NCI-H2081 treated with DMSO at 0.1 percent for 48 hours (cell line): ENCODE measurements at places on chromosomes 2 and 18.

DNA sequence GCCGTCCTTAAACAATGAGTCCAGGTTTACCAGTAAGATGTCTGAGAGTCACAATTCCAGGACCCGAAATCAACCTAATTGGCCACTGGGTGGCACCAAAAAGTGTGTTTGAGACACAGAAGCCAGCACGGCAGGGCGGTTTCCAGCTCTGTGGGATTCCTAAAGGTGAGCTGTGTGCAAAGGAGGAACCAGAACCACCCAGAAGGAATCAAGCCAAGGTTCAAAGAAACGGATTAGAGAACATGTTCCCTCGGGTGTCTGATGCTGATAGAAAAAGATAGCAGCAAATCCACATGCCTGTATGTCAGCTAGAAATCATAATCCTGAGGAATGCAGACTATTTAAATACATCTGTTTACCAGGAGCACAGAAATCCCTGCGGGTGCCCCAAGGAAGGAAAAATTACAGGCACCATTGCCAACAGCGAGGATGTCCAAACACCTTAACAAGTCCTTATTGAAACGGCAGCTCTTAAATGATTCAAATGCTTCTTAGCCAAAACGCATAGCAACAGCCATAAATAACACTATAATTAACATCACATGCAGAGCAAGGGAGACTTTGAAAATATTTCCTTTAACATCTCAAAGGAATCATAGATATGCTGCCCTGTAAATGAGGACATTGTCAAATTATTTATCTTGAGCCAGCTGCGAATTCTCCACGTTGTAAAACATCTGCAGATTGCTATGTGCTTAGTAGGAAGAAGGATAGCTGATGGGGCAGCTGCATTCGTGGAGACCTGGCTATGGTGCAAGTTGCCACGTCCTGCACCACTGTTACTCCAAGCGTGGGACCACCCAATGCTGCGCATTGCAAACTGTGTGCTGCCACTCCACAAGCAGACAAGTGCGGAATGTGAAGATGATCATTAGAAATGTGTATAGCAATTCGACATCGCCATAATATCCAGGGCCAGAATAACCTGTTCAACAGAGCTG, 318.7 kb upstream of the NCKAP5 start:
- peak; percentile 31 for DNase-seq

- DNase-seq, result no peak
Observed at GRCh38 chr18:13541621-13542519, 184.5 kb downstream of the FAM210A start.

DNA sequence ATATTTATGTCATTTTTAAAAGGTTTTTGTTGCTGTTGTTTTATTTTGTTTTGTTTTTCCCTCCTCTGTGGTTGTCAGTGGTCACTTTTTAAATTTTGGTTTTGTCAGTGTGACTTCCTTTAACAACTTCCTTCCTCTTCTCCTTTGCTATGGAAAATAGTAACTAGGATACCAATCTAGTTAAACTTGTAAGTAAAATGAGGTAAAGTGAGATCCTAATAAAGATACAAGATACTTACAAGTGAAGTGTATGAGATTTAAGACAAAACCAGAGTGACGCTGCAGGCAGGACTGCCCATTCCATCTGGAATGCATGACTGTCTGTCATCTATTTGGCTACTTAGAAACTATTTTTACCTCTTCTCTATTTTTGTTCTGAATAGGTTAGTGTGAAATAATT, 30.6 kb upstream of the CREB1 start:
- no peak for DNase-seq

DNA sequence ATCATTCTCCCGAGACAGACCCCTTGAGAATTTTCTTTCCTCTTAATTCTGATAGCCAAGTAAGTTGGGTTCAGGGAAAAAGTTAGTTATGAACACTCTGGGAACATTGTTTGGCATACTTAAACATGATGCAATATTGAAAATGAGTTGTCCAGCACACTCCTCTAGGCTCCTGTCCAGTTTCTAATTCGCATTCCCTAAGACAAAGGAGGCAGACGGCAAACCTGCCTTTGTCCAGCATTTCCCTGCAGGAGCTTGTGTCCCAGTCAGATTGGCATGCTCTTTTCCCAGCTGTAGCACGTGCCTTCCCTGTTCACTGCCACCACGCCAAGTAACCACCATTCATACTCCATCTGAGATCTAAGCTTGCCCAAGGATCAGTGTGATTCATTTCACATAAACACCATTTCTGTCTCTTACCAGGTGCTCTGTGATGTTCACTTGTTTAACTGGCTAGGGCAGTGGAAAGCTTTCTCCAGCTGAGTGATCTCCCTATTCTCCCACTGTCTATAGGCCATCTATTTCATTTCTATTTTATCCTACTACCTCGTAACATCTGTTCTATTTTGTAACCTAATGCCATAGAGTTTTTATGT, 150.0 kb upstream of the EPB41L3 start:
- DNase-seq, result no peak

DNA sequence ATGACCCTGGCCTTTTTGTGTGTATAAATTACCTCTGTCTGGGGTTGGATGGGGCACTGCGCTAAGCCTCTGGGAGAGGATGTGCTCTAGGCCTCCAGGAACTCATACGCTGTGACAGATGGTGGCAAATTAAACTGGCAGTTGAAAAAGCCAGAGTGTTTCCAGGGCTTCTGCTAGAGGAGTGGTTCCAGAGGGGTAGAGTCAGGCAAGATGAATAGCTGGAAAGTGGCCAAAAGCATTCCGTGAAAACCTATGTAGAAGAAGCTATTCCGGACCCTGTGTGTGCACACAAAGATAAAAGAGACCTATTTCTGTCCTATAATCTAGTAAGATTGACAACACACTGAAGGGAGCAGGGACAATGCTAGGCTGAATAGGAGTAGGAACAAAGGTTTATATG, 84.8 kb downstream of the ACTR3 start:
- no peak for DNase-seq

- DNase-seq, result no peak
Observed at GRCh38 chr18:56910967-56911366, 235.9 kb upstream of the BOD1L2 start.

DNA sequence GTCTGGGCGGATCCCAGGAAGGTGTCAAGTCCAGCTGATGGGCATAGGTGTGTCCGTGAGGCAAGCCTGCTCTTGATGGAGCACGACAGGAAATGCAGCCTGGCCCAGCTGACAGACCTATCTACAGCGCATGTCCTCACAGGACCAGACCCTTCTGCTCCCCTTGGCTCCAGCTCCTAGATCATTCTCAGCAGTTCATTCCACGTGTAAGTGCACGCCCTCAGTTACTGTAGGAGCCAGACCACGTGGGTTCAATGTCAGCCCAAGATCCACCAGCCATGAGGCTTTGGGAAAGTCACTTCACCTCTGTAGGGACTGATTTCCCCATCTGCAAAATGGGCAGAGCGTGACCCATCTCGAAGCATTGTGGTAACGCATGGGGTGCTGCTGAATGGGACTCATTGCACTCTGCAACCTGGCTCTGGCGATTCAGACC, 47.8 kb downstream of the TMEM17 start:
- DNase-seq, result no peak

DNA sequence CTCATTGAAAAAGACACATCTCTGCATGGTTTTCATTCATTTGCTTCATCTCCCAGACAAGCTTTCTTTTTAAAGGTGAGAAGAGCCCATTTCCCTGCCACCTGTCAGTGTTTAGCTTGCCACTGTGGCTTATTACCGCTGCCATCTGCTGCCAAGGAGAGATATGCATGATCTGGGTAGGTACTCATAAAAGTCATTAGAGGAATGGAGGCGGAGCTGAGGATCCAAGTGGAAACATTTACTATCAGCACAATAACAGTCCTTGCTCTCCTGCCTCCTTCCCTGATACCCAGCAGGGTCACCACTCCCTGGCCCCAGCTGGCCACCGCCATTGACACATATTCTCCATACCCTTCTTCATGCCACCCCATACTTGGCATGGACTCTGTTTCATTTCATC, 390.4 kb downstream of the TSN start:
- no peak for DNase-seq

DNA sequence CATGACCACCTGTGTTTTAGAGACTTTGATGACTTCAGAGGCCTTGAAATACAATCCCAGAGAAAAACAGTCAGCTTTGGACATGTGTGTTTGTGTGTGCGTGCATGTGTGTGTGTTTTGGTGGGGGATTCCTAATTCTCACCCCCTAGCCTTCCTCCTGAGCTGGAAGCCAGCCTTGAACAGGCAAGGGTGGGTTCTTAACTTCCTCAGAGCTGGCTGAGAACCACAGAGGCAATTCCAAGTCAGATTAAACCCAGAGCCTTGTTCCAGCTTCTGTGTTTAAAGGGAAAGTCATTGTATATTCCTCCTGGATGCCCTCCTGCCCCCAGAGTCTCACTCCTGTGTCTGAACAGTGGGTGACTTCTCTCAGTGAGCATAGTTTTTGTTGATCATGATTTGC, 45.2 kb upstream of the MGAT4A start:
- DNase-seq, result no peak

- no peak for DNase-seq
Observed at GRCh38 chr2:133497270-133497893, 70.9 kb downstream of the NCKAP5 start.

DNA sequence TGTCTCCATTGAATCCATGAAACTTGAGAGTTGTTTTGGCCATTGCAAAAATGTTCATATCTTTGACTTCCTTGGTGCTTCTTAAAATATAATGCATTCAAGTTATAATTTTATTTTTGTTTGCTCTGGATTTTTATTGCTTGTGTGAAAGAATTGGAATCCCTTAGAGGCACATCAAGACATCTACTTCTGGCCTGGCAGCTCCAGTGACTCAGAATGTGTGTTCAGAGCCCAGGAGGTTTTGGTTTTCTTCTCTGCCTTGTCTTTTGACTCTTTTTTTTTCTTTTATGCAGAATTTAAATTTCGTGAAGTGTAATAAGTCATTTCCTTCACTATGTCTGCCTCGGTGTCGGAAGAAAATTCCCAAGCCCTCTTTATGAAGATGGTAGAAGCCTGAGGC, 180.2 kb downstream of the LTBP1 start:
- no peak for DNase-seq

GRCh38 chr2:239021224-239021623, 173.3 kb downstream of the TWIST2 start:
- DNase-seq, result no peak

- DNase-seq, result no peak
Observed at GRCh38 chr2:48771241-48772014, 15.9 kb upstream of the LHCGR start.

GRCh38 chr2:60555066-60555782, 1.8 kb upstream of the BCL11A start:
- DNase-seq, result no peak

- no peak for DNase-seq
Observed at GRCh38 chr2:44944952-44945612, 3.6 kb downstream of the SIX3 start.

GRCh38 chr2:159996792-159997546, 65.4 kb downstream of the PLA2R1 start:
- DNase-seq, result no peak

- DNase-seq, result no peak
Observed at GRCh38 chr2:30527411-30527810, 80.4 kb downstream of the LCLAT1 start.

- no peak for DNase-seq
Observed at GRCh38 chr2:20326163-20326780, 24.4 kb downstream of the PUM2 start.

DNA sequence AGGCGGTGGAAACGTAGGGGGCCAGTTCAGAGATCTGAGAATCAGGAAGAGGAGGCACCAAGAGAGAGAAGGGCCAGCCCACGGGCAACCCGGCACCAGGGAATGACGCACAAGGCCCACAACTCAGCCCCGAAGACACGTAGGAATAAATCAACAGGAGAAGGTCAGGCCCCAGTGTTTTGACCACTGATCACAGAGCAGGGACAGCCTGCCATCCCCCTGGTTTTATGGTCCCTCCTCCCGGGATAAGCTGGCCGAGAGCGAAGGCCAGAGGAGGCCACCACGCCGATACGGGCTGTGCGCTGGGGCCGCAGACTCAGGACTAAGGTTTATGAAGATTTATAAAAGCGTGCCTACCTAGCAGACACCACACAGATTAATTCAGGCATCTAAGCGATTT, 341.4 kb downstream of the ZNF516 start:
- no peak for DNase-seq

DNA sequence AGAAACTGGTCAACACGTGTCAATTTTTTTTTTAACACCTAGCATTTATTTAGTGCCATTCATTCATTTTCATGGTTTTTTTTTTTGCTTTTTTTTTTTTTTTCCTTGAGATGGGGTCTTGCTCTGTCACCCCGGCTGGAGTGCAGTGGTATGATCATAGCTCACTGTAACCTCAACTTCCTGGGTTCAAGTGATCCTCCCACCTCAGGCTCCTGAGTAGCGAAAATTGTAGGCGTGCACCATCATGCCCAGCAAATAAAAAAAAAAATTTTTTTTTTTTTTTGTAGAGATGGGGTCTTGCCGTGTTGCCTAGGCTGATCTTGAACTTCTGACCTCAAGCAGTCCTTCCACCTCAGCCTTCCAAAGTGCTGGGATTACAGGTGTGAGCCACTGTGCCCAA, 21.1 kb downstream of the USP14 start:
- no peak for DNase-seq

DNA sequence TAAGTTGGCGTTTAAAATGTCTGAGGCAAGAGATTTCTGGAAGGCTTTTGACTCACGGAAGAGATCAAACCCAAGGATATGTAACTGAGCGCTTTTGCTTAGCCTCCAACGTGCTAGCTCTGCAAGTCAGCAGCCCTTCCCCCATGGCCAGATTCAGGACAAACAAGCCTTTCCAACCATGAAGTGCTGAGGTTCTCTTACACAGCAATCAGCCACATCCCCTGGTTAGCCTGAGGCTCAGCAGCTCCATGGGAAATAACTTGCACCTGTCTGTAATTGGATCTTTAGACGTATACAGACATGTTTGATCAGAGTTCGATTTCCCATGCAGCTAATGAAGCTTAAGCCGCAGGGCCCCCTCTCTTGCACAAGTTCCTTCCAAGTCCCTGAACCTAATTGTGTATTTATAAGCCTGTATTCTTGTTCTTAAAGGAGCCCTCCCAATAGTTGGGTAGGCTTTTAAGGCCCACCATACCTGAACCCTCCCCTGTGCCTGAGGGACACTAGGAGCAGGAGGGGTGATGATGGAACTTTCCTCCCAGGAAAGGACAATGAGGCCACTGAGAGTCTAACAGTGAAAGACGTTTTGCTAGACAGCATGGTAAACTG, 2.1 kb upstream of the TMEM131 start:
- peak; percentile 62 for DNase-seq

DNA sequence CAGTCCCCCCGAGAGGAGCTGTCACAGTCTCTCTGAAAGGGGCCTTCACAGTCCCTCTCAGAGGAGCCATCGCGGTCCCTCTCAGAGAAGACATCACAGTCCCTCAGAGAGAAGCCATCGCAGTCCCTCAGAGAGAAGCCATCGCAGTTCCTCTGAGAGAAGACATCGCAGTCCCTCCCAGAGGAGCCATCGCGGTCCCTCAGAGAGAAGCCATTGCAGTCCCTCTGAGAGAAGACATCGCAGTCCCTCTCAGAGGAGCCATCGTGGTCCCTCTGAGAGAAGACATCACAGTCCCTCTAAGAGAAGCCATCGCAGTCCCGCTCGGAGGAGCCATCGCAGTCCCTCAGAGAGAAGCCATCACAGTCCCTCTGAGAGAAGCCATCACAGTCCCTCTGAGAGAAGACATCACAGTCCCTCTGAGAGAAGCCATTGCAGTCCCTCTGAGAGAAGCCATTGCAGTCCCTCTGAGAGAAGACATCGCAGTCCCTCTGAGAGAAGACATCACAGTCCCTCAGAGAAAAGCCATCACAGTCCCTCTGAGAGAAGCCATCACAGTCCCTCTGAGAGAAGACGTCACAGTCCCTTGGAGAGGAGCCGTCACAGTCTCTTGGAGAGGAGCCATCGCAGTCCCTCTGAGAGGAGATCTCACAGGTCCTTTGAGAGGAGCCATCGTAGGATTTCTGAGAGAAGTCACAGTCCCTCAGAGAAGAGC, 1.3 kb upstream of the ZNF512 start:
- DNase-seq, result no peak

- no peak for DNase-seq
Observed at GRCh38 chr2:73131807-73132206, 19.1 kb upstream of the RAB11FIP5 start.
